Activated CD4-positive, alpha-beta T cell treated with anti-CD3 and anti-CD28 coated beads, Interleukin-2, amount 50 U/mL, for 1 hour (primary cell): ENCODE measurements at places on chromosomes 12 and 14.

- no peak for DNase-seq
Measured at GRCh38 chr12:51643951-51644350, 52.9 kb downstream of the SCN8A start.

- DNase-seq: no peak
Measured at GRCh38 chr12:2535583-2536204, 259.1 kb upstream of the FKBP4 start.

DNA sequence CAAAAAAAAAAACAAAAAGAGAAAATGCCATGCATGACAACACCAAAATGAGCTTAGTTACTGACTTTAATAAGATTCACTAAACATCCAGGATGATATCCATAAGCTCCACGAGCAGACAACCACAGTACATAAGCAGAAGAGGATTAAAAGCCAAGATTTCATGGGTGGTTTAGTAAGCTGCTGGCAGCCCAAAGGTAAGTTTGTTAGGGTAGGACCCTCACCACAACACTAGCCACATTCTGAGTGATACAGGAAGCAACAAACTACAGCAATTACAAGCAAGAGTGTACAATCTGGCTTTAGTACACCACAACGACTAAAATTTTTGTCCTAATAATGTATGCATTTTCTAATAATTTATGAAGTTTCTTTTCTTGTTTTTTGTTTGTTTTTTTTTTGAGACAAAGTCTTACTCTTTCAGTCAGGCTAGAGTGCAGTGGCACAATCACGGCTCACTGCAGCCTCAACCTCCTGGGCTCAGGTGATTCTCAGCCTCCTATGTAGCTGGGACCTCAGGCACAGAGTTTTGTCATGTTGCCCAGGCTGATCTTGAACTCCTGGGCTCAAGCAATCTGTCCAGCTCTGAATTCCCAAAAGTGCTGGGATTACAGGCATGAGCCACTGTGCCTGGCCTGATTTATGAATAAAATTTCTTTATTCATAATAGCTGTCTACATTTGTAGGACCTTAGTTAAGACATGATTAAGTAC lies 221.4 kb downstream of the MED13L start:
- DNase-seq: no peak

- no peak for DNase-seq
Measured at GRCh38 chr14:51484485-51484884, 167.2 kb upstream of the FRMD6 start.

GRCh38 chr12:15627995-15628945 lies 160.9 kb downstream of the EPS8 start:
- no peak for DNase-seq

DNA sequence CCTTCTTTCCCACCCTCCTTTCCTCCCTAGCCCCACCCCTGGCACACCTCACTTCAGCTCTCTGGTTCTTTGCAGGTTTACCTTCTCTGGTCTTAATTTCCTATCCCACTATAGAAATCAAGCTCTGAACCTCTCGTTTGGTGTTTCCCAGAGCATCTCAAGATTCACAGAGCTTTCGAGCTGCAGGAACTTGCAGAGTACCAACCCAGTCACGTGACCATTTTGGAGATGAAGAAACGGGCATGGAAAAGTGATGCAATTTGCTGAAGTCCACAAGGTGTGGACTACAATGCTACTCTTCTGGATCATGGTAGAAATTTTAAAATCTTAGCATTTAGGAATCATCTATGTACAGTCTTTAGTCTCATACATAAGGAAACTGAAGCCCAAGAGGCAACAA lies 205.8 kb downstream of the NTF3 start:
- no peak for DNase-seq

DNA sequence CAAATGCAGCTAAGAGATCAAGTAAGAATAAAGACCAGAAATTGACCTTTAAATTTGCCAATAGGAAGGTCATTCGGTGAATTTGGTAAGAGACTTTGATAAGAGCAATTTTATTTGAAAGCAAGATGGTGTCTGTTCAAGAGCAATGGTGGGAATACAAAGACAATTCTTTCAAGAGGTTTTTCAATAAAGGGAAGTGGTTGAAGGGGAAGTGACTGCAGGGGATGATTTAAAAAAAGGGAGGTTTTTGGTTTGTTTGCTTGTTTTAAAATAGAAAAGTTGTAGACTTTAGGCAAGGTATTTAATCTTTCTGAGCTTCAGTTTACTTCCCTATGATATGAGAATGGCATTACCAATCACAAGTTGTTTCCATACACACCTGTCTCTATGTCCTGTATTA lies 4.3 kb upstream of the APPL2 start:
- no peak for DNase-seq

DNA sequence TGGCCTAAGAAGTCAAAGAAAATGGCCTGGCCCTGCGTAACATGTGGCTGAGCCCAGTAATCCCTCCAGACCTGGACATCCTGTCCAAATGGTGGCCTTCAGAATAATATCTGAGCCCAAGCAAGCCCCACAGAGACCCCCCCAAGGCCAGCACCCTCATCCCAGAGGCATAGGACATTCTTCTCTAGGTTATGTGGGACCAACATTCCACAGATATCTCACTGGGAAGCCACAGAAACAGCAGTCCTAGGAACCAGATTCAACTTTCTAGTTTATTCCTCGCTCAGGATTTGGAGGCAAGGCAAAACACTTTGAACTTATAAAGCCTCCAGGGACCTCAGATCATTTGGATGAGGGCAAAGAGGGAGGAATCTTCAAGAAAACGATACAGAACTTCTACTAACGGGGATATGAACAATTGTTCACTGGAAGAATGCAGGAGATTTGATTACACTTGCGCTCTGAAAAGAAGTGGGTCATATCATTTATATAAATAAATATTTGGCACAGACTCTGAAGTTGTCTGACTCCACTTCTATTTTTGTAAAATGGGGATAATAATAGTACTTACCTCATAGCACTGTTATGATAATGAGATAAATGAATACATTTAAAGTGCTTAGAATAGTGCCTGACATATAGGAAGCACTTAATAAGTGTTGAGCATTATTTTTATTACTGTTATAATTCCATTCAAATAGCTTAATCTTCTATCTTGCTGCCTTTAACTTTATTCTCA lies 171.5 kb downstream of the NUAK1 start:
- no peak for DNase-seq

DNA sequence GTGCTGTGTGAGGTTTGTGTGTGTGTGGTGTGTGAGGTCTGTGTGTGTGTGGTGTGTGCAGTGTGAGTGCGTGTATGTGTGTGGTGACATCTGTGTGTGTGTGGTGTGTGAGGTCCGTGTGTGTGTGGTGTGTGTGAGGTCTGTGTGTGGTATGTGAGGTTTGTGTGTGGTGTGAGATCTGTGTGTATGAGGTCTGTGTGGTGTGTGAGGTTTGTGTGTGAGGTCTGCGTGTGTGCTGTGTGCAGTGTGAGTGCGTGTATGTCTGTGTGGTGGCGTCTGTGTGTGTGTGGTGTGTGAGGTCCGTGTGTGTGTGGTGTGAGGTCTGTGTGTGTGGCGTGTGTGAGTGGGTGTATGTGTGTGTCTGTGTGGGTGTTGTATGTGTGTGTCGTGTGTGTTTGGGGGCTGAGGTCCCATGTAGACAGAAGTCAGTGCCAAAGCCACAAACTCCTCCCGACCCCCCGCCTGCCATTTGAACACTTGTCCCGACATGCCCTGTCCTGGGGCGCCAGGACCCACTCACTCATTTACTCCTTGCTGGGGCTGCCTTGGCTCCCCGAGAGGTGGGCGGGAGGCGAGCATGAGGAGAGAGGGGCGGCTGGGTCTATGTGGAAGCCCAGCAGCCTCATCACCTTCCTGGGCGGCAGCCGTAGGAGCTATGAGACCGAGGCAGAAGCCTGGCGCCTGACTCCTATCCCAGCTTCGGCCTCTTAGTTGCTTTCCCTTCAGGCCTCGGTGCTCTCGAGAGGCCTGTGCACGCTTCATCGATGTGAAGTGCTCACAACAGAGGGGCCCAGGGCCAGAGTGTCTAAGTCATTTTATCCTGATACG lies 20.5 kb downstream of the RILPL1 start:
- DNase-seq: no peak

DNA sequence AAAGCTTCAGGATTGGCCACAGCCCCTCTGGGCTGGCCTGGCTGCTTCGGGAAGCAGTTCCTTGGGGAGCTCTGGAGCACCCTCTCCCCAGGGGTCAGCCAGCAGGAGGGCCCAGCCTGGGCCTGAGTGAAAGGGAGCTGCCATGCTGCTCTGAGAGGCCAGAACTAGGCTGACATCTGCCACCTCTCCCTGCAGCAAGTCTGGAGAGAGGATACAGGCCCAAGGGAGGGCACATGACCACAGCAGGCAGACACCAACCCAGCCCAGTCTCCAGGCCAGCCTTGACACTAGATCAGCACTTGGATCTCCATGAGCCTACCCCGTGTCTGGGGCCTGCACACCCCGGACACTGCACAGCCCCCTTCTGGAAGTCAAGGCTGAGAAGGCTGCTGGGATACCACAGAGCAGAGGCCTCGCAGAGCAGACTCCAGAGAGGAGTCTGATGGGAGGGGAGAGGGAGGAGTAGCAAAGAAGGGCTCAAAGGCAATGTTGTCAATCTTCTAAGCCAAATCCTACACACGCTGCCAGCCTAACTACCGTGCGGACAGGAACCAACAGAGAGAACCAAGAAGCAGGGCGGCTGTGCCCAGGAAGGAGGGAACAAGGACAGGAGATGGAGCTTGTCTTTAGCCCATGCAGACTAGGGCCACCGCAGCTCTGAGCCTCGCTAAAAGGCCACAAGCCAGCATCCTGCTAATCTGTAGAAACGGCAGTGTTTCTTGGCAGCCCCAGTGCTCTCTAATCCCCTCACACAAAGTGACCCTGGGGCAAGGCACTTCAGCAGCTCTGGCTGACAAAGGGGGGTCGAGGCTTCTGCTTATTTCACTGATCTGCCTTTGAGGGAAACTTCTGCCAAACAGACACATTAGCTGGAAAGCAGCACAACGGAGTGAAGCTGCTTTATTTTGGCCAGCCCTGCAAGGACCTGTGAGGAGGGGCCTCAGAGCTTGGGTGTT lies 12.9 kb downstream of the COL2A1 start:
- DNase-seq: no peak

- DNase-seq: peak; percentile 24
Measured at GRCh38 chr12:132084621-132085290, 59.4 kb downstream of the DDX51 start.

DNA sequence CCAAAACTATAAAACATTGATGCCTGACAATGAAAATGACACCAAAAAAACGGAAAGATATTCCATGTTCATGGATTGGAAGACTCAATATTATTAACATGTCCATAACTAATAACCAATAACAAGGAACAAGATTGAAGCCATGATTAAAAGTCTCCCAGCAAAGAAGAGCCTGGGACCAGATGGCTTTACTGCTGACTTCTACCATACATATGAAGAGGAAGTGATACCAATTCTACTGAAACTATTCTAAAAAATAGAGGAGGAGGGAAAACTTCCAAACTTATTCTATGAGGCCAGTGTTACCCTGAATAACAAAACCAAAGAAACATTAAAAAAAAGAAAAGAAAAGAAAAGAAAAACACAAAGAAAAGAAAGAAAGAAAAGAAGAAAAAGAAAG lies 54.6 kb upstream of the ATF7IP start:
- no peak for DNase-seq

- DNase-seq: no peak
Measured at GRCh38 chr12:126397071-126397581, 1331.9 kb downstream of the AACS start.

GRCh38 chr12:98238515-98239130 lies 276.8 kb upstream of the TMPO start:
- no peak for DNase-seq

DNA sequence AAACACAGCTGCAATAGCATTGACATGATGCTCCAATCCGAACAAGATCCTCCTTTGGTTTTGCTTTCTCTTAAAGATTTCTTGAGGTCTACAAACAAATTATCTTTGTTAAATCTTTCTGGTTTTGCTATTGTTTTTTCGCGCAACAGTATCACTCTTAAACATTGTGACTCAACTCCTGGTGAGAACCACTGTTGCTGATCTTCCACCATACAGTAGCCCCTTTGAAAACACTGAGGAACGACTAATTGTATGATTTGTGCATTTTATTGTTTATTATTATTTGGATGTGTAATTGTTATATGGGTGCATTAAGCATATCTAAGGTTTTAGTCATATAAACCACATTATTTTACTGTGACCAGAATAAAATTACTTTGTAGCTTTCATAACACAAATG lies 282.8 kb downstream of the EGLN3 start:
- no peak for DNase-seq

- no peak for DNase-seq
Measured at GRCh38 chr12:19946550-19946949, 421.8 kb upstream of the PDE3A start.

GRCh38 chr12:32949815-32950214 lies 53.2 kb upstream of the PKP2 start:
- DNase-seq: no peak

GRCh38 chr12:54173906-54174471 lies 14.8 kb downstream of the SMUG1 start:
- DNase-seq: no peak

GRCh38 chr12:132393991-132394949 lies 64.9 kb upstream of the GALNT9 start:
- no peak for DNase-seq

DNA sequence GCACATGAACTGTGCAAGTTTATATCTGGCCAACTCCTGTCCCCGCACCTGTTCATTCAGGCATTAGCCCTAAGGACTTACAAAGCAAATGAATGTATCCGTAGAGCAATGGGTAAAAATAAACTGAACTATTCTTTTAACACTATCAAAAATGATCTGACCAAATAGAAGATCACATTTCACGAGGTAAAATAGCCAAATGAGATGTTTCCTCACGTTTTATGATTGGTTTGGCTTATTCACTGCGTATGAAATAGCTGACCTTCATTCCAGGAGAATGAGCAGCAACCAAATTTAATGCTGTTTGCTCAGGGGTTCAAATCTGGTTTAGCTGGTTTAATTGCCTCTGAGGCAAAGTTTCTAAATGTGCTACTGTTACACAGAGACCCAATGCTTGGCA lies 216.0 kb upstream of the EEA1 start:
- DNase-seq: no peak

DNA sequence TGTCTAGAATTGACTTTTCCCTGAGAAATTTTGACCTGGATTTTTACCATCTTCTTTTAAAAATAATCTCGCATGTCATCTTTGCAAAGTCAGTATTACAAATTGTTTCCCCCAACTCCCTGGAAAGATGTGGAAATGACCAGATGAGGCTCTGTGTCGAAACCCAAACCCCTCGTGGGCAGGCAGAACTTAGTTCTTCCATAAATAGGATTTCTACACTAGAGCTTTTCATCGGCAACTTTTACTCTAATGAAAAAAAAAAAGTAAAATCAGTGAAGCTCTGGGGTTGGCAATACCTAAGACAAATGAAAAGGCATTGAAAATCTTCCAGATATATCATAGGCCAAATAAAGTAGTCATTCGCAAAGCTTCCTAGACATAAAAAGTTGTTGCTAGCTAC lies 17.0 kb downstream of the SSPN start:
- DNase-seq: no peak

- no peak for DNase-seq
Measured at GRCh38 chr12:17992002-17992656, 97.9 kb downstream of the RERGL start.
